ENCODE measurements at places on chromosomes 12 and 14.

- no peak for DNase-seq
Measured at GRCh38 chr12:117527479-117527855, 166.0 kb upstream of the NOS1 start.

- no peak for DNase-seq
Measured at GRCh38 chr12:100128512-100128908, 14.2 kb downstream of the BLTP3B start.

GRCh38 chr14:70254476-70254961, 65.8 kb upstream of the SLC8A3 start:
- no peak for DNase-seq

DNA sequence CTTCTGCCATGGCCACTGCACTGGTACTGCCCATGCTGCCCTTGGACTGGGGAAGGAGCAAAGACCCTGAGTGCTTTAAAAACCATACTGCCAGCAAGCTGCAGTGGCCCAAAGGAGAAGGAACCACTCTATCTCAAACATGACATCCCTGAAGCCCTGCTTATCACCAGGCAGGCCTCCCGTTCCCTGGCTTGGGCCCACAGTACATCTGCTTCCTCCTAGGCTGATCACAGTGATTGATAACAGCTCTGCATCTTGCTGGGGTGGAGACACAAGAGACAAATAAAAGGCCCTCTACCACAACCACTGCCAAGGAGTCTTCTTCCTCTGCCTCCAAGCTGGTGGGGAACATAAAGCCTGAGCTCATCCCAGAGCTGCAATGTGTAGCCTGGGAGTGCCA, 567.5 kb downstream of the TRHDE start:
- no peak for DNase-seq

- no peak for DNase-seq
Measured at GRCh38 chr14:91521061-91521640, 11.0 kb upstream of the PPP4R3A start.

DNA sequence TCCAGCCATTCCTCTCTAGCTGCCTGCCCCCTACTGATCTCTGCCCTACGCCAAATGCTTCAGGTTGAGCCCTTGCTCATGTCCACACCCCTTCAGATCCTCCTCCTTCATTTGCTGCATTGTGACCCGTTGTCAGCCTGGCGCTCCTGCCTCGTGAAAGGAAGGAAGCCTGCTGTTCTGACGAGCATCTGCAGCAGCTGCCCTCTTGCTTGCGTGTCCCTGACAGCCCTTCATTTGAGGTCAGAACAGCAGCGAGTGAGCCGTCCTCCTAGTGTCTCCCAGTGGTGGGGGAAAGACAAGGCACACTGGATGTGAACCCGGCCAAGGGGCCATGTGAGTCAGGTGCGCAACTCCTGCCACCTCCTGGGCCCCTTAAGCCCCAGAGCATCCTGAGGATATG, 3.0 kb upstream of the PIANP start:
- no peak for DNase-seq

- no peak for DNase-seq
Measured at GRCh38 chr12:118633071-118633470, 256.7 kb downstream of the SUDS3 start.

DNA sequence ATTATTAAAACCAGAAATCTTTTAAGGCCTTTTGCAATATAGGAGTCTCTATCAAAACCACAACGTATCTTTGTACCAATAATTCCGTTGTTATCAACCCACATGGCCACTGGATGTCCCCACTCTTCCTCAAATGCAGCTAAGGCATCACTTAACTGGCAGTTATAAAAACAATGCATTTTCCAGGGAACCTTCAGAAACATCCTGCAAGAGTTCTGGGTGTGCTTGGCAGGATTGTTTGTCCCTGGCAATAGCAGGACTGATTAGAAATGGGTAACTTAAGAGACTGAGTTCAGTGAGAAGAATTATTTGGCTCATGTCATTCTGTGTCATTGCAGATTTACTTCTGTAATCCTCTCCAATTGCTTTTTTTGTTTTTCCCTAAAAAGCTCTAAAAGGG, 112.0 kb downstream of the SLC15A5 start:
- no peak for DNase-seq
